ENCODE measurements at places on chromosomes 3 and 15.

- no peak for DNase-seq
These were observed 210.7 kb downstream of the TLE3 start for GRCh38 chr15:69887009-69887408.

GRCh38 chr3:64939747-64940450 lies 252.1 kb upstream of the ADAMTS9 start:
- no peak for DNase-seq

- DNase-seq = no peak
These were observed 19.1 kb upstream of the ADGRG7 start for GRCh38 chr3:100590114-100590839.

- no peak for DNase-seq
These were observed 24.0 kb upstream of the SPTBN5 start for GRCh38 chr15:41917767-41918430.

DNA sequence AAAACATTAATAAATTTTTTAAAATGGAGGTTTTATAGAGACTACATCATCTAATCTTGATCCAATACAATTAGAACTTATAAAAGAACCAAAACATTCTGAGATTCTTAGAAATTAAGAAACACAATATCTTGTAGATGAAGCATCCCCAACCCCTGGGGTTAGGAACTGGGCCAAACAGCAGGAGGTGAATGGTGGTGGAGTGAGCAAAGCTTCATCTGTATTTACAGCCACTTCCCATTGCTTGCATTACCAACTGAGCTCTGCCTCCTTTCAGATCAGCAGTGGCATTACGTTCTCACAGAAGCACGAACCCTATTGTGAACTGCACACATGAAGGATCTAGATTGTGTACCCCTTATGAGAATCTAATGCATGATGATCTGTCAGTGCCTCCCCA lies 36.3 kb downstream of the KNL1 start:
- no peak for DNase-seq

- DNase-seq = no peak
These were observed 146.4 kb upstream of the LIPC start for GRCh38 chr15:58285212-58285920.

- DNase-seq = no peak
These were observed 156.3 kb upstream of the UBE2E1 start for GRCh38 chr3:23649448-23649847.

Data from hypothalamus (tissue), 51 donors.